SK-N-SH treated with all-trans-retinoic acid at 6 μM for 48 hours (cell line): ENCODE measurements at places on chromosomes 16 and 17.

DNA sequence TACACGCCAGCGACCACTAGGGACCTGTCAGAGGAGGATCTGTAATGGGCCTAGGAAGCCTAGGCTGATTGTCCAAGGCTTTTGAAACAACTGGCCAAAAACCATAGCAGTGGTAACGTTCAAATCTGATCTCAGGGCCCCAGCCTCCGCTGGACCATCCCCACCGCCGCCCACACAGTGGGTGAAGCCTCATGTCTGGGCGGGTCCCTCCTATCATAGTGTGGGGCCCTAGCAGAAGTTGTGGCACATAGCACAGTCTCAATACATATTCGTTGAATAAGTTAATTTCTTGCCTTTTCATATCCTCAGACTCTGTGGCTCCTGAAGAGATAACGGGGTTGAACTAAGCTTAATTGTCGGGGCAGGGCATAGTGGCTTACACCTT, 818 bp downstream of the DPH1 start:
- ATAC-seq = no peak

DNA sequence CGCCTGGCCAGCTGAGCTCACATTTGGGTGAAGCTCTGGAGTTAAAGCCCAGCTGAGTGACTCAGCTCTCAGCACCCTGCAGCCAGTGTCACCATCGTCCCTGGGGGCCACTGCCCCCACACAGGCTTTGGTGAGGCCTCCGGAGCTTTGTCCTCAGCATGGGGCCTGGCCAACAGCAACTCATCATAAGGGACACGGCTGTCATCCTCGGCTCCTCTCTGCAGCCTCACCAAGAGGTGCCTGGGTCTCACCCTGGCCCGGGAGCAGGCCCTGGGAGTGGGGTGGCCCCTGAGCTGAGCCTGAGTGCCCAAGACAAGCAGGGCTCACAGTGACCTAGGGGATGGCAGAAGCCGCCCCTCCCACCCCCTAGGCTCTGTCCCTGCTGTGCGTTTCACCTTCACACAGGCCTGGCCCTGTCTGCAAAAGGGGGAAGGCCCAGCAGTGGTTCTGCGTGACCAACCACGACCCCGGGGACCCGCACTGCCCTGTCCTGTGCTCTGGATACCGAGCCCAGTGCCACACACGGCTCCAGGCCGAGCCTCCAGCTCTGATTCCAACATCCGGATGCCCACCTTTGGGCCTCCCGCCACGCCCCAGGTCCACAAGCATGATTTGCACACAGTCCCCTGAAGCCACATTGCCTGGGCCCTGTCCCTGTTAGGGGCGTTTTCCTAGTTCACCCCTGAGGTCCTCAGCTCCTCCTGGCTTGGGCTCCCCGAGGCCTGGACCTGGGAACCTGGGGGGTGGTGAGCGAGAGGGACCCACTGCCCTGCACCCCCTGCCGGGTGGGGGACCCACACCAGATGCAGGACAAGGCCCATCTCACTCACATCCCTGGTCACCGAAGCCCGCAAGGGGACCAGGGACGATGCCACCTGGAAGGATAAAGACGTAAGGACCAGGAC, 21.8 kb upstream of the AATK start:
- no peak for ATAC-seq

DNA sequence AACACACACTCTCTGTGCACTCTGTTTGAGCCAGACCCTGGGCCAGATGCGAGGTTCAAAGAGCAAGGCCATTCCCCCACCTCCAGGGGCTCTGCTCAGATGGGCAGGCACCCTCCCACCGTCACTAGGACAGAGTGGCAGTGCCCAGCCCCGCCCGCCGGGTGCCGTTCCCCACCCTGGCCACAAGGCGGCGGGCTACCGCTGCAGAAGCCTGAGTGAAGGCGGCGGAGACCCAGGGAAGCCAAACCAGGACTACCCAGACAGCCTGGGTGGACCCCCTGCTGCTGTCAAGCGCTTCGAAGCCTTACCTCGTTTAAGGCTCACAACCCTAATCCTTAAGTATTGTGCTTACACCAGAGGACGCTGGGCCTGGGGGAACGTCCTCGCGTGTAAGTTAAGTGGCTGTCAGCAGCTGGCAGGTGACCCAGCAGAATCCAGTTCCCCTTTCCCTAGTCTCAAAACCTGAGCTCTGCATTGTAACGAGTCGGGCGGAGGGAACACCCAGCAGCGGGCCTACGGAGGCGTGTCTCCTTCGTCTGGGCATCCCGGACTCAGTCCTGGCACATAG, 4.5 kb downstream of the ARHGAP27 start:
- peak; percentile 79 for ATAC-seq

- ATAC-seq = peak; percentile 75
These were observed 233.1 kb upstream of the AXIN2 start for GRCh38 chr17:65794572-65794971.

GRCh38 chr16:49599704-49600103, 226.1 kb downstream of the C16orf78 start:
- ATAC-seq = no peak
